ENCODE measurements at places on chromosomes 2 and 18.
A peak's percentile ranks its signal among the peaks of the same experiment; 100 is the strongest.

- DNase-seq: no peak
Measured at GRCh38 chr2:100038011-100038410, 104.4 kb downstream of the AFF3 start.

DNA sequence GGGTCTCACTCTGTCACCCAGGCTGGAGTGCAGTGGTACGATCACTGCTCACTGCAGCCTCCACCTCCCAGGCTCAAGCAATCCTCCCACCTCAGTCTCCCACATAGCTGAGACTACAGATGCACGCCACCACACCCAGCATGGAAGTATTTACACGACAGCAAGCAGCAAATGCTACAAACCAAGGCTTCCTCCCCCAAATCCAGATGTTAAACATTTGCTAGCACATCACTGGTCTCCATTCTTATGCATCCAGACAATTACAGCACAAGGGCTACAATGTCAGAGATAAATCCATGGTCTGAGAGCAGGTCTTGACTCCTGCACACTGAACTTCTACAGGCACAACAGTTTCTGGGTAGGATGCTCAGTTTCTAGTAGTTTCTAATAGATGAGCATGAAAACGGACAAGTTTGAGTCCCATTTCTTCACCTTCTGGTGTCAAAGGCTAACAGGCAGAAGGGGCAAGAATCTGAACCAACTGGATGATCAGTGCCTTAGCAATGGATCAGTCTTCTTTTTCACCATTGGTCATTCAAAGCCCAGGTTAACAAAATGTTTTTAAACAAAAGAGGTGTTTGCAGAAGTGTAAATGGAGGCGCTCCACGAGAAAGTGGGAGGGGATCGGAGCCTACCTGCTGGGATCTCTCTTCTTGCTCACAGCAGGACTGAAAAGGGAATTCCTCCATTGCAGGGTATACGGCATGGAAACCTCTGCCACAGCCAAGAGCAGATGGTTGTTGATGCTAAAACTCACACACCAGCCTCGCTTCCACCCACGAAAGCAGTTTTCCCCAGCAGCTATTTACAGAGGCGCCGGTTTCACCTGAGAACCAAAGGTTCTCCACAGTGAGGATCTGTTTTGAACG, 135.0 kb upstream of the ARL4C start:
- no peak for DNase-seq

DNA sequence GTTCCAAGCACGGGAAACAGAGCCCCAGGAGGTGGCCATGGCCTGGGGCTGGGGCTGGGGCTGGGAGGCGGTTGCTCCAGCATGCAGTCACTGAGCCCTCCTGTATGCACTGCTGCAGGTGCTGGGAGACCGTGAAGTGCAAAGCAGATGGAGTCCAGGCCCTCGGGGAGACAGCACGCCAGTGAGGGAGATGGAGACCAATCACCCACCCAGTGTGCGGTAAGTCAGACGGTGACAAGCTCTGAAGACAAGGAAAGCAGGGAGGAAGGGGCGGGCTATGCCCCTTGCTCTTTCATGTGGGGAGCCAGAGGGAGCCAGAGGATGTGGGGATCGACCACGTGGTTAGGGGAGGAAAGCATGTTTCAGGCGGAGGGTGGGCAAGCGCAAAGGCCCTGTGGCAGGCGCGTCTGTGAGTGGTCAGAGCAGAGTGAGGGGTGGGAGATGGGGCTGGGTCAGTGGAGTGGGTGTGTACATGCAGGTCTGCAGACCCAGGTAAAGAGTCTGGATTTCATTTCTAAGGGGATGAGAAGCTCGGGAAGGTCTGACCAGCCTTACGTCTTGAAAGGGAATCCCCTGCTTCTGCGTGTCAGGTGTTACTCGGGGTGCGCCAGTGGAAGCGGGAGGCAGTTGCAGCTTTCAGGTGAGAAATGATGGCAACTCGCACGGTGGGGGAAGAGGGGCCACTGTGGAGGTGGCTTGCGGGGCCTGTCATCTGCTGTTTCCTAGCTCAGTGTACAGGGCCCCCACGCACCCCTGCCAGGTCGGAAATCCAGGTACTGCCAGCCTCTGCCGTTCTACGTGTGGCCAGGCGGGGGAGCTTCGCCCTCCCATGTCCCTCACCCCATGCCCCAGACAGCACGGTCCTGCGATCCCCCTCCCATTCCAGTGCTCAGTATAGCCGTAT, 19.4 kb downstream of the RRM2 start:
- no peak for DNase-seq

GRCh38 chr18:23114171-23114881, 21.0 kb upstream of the CABLES1 start:
- DNase-seq: peak; percentile 40

- no peak for DNase-seq
Measured at GRCh38 chr2:241065355-241065803, 36.7 kb downstream of the MTERF4 start.

- no peak for DNase-seq
Measured at GRCh38 chr2:182066400-182067087, 80.9 kb downstream of the PPP1R1C start.

- no peak for DNase-seq
Measured at GRCh38 chr2:180583441-180584140, 396.8 kb upstream of the UBE2E3 start.

DNA sequence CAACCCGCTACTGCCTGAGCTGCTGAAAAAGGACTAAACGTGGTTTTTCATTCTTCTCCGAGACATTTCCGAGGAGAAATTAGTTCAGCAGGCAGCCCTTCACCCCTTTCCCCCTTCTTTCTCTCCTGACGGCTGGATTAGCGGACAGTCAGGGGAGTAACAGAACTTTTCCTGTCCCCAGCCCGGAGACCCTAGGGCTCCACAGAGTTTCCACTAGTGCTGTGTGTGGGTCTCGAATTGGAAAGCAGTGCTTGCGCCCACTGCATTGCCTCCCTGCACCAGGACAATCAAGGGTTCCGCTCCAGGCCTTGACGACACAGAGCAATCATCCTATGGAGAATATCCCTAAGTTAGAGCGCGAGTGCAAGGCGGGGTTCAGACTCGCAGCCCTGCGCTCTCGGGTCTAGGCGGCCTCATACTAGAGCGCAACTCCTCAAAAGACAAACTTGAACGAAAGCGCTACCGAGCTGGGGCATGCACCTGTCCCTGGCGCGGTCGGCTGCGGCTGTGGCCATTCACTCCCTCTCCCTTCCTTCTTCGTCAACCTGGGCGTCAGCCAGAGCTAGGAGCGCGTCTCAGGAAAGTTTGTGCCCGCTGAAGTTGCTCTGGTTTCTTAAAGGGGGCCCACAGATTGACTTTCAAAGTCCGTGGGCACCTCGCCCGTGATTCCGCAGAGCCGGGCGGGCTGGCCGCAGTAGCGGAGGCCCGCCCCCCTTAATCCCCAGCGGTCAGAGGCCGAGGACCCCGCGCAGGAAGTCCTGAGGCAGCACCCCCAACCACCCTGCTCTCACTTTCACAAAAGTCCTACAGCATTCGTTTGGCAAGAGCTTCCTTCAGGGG, 801 bp downstream of the OSR1 start:
- no peak for DNase-seq

GRCh38 chr2:150474326-150475074, 13.0 kb downstream of the RND3 start:
- DNase-seq: no peak

DNA sequence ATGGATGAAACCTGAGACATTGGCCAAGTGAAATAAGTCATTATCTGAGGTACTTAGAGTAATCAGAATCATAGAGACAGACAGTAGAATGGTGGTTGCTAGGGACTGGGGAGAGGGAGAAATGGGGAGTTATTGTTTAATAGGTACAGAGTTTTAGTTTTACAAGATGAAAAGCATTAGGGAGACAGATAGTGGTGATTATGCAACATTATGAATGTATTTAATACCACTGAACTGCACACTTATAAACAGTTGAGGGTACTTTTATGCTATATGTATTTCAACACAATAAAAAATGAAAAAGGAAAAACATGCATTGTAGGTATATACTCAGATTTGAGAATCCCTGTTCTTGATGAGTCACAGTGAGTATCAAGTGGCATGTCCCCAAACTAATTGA, 59.7 kb downstream of the EPC2 start:
- DNase-seq: no peak

- DNase-seq: no peak
Measured at GRCh38 chr2:60976875-60977561, 40.5 kb upstream of the PEX13 start.

DNA sequence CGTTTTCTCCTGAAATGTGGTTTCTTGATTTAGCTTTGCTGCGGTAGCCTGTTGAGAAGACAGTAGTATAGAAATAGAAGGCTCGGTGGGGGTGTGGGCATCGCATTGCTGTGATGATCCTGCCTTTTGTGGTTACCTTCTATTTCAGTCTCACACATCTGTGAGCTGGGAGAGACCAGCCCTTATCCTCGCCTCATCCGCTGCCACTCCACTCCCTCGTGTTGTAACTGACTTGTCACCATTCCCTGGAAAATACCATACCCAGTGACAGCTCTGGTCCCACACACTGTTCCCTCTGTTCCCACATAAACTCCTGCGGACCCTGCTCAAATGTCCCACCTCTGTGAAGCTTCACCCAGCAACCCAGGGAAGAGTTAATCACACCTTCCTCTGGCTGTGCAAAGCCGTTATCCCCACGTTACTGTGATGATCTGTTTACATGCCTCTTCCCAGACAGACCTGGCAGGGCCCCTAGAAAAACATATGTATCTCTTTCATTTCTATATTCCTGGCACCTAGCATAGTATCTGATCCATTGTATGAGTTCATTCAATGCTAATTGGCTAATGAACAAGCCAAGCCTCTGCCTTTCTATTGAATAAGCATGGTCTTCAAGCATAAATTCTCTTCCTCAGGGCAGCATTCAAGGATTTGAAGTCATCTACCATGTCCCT, 114.6 kb downstream of the MAPK4 start:
- no peak for DNase-seq

- no peak for DNase-seq
Measured at GRCh38 chr2:23399674-23400261, 14.8 kb downstream of the KLHL29 start.

GRCh38 chr2:64274399-64275173, 130.4 kb upstream of the PELI1 start:
- no peak for DNase-seq

GRCh38 chr18:77481541-77481940, 231.9 kb downstream of the GALR1 start:
- DNase-seq: no peak

- DNase-seq: no peak
Measured at GRCh38 chr2:64492821-64493220, 31.3 kb upstream of the AFTPH start.

GRCh38 chr2:6355886-6356761, 509.6 kb downstream of the CMPK2 start:
- no peak for DNase-seq

DNA sequence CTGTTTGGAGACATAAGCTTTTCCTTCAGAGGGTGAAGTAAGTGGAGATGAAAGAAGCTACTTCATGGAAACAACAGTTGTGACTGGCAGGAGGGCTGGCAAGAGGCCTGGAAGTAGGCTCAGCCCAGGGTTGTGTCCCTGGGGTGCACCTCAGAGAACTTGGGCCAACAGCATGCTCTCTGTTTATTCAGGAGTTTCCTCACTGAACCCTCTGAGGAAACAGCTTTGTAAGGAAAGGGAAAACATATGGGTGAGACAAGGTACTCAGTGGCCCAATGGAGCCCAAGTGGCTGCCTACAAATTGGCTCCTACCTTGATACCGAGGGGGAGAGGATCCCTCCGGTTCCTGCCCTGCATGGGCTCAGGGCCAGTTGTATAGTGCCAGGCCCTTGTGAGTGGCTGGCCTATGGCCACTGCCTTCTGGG, 115.5 kb upstream of the ITGA6 start:
- peak; percentile 20 for DNase-seq

DNA sequence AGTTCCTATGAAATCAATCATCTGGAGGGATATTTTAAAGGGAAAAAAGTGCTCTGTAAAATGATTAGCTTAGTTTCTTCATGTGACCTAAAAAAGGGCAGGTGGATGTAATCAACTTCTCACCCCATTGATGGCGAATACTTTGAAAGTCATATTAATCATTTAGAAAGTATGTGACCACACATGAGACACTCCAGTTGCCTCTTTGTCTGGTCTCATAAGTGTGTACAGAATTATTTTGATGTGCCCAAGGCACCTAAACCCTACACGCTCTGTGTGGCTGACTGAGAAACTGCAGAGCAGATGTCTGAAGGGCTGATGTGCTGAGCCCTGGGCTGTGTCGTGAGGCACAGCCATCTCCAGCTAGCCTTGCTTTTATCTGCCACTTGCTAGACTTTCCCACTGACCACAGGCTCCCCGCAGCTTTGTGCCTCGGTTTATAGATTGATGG, 26.9 kb downstream of the SGPP2 start:
- no peak for DNase-seq

GRCh38 chr2:85194780-85195480, 61.7 kb downstream of the TCF7L1 start:
- DNase-seq: no peak

DNA sequence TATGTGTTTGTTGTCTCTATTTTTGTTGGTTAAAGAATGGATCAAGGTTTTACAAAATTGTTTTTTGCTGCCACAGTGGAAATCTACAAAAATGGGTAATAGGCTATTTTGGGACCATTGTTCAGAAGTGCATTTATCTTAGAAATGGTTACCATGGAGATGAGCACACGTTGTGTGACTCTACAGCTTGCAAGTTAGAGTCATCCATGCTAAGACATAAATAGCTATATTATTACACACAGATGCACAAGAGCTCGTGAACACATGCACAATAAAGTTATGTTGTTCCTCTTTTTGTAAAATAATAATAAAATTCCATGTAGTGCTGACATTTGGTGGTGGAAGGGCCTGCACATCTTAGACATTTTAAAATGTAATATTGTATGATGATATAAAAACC, 15.5 kb upstream of the DUSP19 start:
- DNase-seq: no peak

GRCh38 chr18:78908462-78909260, 71.0 kb upstream of the SALL3 start:
- no peak for DNase-seq

DNA sequence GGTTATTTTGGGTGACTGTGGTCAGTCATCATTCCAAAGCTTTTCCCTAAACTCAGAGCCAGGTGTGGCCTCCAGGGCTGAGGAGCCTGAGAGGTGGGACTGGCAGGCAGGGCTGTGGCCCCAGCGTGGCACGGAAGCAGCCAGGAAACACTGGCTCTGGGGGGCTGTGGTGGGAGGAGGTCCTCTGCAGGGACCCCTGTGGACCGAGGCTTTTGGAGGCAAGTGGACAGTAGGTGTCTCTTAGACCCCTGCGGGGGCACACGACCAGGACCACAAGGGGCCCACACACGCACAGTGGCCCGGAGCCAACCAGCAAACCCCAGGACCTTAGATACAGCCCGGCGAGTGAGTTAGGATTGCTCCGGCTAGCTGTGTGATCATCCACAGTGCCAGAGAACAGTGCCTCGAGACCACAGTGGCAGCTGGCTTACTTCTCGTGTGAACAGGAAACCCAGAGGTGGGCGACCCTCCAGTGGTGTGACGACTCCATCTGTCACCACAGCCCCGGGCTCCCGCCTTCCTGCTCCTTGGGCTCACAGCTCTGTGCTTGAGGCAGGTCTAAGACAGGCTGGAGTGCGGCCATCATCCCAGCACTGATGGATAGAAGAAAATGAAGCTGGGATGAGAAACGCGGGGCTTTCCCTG, 1.6 kb upstream of the RTP5 start:
- DNase-seq: no peak
